ENCODE measurements at places on chromosomes 5 and 9.

GRCh38 chr5:155626592-155626991 is 613.0 kb downstream of the KIF4B start:
- no peak for DNase-seq

GRCh38 chr5:81249240-81249639 is 16.1 kb downstream of the CKMT2 start:
- no peak for DNase-seq

GRCh38 chr9:131582056-131582455 is 36.7 kb downstream of the PRRT1B start:
- DNase-seq, result no peak

DNA sequence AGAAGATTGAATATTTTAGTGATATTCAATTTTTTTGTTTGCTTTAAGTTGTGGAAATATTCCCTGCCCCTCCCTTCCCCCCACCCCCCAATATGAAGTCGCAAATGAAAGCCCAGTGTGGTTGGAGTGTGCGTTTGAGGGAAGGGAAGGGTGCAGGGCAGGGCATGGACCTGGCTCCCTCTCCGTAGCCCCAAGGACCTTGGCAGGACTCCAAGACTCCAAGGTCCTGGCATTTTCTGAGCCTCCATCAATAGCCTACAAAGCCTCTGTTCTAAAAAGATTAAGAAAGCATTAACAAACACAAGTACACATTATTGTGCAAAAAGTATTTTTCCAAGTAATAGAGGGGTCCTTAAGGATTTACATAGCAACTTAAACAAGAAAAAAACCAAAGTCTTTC is 38.8 kb upstream of the PTPN3 start:
- DNase-seq, result no peak

- no peak for DNase-seq
These were observed 295.0 kb downstream of the PDE4D start for GRCh38 chr5:59598547-59598874.

DNA sequence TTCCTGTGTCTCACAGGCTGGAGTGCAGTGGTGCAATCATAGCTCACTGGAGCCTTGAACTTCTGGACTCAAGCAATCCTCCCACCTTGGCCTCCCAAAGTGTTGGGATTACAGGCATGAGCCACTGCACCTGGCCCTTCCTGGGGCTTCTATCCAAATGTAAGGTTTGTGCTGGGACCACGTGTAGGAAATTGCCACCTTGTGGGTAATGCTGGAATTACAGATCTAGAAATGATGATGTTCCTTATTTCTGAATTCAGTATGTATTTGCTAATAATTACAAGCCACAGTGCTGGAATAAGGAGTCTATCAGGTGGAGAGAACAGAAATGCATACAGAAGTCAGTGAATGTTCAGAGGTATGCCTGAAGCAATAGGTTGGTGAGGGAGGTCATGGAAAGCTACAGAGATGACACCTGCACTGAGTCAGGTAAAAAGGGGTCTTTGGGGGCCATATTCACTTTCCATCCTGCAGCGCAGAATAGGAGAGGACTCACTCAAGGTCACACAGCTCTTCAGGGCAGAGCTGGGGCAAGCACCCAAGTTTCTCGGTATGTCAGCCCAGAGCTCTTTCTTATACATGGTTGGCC is 8.8 kb upstream of the IGFBPL1 start:
- no peak for DNase-seq

- no peak for DNase-seq
These were observed 3.7 kb downstream of the CLTA start for GRCh38 chr9:36194326-36195000.

GRCh38 chr5:41414598-41414997 is 95.8 kb downstream of the PLCXD3 start:
- no peak for DNase-seq

- no peak for DNase-seq
These were observed 551.0 kb downstream of the KIF4B start for GRCh38 chr5:155564541-155564940.

- peak; percentile 67 for DNase-seq
These were observed 716 bp downstream of the PROB1 start for GRCh38 chr5:139394123-139394653.

- DNase-seq, result no peak
These were observed 245.4 kb upstream of the ANKH start for GRCh38 chr5:15116996-15117395.

- DNase-seq, result no peak
These were observed 1154.7 kb downstream of the DTWD2 start for GRCh38 chr5:117833691-117834090.

GRCh38 chr5:55343609-55344008 is 35.8 kb downstream of the MTREX start:
- no peak for DNase-seq

DNA sequence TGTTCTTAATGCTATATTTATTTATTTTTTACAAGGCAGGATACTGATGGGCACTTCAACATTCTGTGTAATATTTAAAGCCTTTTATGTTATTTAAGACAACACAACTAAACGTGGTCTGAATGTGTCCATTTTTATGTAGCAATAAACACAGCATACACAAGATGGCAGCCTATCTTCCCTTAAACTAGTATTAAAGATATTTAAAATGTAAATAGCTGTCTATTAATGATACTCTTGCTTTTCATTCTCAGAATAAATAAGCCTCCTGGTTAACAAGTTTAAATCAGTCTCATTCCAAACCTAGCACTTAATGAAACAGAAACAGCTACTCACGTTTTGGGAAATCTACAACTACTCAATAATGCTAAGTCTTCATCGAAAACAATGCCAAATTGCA is 315.7 kb downstream of the MCTP1 start:
- DNase-seq, result no peak

DNA sequence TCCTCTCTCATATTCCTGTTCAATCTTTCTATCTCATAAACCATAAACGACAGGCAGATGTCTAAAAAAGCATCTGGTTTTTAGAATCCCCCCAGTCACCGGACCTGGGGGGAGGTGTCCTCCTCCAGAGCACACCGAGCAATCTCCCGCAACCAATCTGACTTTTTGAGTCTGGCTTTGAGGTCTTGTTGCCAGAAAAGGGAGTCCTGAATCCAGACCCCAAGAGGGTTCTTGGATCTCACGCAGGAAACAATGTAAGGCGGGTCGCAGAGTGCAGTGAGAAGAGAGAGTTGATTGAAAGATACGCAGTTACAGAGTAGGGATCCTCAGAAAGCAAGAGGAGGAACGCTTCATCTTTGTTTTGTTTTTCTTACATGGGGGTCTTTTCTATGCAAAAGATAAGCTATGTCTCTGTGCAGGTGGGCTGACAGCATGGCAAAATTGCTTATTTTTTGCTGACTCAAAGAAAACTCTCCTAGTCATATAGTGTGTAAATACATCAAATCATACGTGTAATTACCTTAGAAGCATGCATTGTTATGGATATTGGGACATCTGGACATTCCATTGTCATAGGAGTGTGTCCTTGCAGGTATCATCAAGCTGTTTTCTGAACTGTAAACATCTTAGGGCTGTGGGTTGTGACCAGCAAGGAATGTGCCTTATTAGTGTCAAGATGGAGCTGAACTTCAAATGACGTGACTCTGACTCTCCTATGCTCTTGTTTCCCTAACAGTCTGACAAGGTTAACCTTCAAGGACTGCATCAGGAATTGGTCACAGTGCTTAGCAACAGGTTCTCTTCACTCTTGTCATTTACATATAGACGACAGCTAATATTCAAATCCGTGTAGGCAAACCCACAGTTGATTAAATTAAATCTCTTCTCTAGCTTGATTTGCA is 159.3 kb upstream of the DAPK1 start:
- DNase-seq, result no peak

DNA sequence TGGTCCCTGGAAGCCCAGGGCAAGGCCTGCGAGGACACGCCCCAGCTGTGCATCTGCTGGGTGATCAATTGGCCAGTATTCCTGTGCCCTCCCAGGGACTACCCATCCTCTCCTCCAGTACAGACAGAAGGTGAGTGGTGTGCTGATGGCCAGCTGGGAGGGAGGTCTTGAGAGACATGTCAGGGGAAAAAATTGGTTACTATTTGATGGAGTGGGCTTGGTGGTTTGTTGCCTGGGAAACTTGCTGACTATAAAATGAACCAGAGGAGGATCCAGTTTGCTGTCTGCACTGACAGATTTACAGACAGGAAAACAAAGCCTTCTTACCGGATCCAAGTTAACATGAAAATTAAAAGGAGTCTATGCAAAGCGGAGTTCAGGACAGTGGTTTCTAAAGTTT is 40.3 kb downstream of the MAP1B start:
- DNase-seq, result no peak

DNA sequence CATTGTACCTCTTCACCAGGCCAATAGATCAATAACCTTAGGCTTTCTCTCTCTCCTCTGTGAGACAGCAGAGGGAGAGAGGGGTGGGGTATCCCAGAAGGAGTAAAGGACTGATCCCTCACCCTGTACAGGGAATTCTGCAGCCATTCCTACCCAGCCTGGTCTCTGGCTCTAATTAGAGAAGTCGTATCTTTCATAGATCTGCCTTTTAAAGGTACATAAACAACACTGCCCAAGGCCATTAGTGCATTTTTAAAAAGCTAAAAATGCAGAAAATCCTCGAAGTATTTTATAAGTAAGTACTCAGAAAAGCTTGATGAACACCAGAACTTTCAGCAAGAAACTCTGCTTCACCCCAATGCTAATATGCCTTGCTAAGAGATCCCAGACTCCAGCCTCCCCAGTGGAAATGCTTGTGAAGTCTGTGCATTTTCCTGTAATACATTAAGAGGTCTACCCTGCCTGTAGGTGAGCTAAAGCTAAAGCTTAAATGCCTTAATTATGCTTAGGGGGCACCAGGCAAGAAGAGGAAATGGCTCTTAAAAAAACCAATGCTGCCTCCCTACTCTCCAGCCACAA is 200.0 kb upstream of the ANKRD55 start:
- DNase-seq, result no peak

DNA sequence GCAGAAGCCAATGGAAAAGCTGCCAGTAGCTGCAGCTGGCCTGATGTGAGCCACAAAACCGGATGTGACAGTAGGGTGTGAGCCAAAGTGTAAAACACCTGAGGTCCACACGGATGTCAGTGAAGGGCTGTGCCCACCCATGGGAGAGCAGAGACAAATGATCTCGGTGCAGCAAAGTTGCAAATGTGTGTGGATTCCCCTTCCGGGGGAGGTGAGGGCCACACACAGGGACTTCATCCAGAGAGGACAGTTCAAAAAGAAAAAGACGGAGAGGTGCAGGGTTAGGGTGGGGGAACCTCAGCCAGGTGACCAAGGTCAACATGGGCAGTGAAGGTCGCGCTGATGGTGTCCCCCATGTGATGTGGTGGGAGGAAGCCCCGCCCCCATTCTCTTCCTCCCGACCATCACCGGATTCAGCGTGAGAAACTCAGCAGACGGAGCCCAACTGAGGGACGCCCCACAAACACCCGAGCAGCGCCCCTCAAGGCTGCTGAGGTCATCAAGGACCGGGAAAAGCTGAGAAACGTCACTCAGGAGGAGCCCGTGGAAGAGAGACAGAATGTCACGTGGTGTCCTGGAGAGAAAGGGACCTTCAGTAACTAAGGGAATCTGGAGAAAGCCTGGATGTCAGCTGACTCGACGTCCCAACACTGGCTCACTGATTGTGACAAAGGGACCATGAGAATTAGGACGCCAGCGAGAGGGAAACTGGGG is 11.4 kb upstream of the PTGDS start:
- no peak for DNase-seq

- no peak for DNase-seq
These were observed 39.2 kb downstream of the NUP188 start for GRCh38 chr9:128986671-128987070.

GRCh38 chr5:141514330-141515133 is 25.7 kb downstream of the PCDHGC5 start:
- no peak for DNase-seq

DNA sequence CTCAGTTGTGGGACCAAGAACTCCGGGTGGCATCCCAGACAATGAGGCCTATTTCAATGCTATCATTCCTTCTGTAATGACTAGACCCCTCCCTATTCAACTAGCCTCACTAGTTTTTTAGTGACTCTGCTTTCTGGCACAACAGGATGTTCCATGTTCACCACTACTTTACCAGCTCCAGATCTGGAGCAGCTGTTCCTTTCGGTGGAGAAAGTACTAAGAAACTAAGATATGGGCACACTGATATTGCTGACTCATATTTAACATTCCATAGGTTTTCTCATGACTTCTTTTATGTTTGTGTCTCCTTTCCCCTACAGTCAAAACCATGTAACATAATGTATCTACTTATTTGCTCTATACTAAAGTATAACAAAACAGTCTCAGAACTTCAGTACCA is 24.1 kb downstream of the IL33 start:
- no peak for DNase-seq

- no peak for DNase-seq
These were observed 667 bp downstream of the FBXO10 start for GRCh38 chr9:37575511-37575914.

DNA sequence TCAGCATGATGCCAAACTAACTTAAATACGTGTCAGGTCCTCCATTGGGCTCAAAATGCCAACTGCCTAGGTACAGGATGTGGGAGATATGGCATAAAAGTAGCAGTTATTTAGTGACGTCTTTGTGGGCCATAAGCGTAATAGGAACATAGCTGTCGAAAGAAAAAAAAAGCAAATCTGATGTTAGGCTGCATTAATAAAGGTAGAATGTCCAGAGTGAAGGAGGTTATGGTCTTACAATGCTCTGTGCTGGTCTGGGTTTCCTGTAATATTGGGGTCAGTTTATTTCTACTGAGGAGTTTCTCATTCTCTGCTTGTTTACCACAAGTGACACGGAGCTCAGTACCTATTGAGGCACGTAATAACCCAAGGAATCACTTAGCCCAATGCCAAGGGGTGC is 33.4 kb upstream of the SYNPO start:
- no peak for DNase-seq

GRCh38 chr9:7174301-7174700 is 416.5 kb downstream of the KDM4C start:
- DNase-seq, result no peak

GRCh38 chr9:122125509-122126330 is 32.6 kb upstream of the TTLL11 start:
- no peak for DNase-seq

DNA sequence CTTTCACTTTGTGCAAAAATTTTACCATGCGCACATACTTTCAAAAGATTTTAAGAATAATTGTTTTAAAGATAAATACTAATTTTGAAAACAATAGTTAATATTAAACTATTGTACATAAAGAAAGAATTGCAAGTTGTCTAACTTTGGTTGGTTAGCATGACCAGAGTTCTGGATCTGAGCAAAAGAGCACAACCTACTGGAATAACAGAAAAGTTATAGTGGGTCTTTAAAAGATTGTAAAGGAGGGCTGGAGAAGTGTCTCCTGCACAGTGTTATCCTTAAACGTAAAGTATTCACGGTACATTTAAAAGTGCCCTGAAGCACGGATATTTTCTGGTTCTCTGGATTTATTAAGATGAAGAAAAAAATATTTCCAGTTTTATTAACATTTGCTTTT is 70.6 kb downstream of the GLIS3 start:
- DNase-seq, result no peak

DNA sequence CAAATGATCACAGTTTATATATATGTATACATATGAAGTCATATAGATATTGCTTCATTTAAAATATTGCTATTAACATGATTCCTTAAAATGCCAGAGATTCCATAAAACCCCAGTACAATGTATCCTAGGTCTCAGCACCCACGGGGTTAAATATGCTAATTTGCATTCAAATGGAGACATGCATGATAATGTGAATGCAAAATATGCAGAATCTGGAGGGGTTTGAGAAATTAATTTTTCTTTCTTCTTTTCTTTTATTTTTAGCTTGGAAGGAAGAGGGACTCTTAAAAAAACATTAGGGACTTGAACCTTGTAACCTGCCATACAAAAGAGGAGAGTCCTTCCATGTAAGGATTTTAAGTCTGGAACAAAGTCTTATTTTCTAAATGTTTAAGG is 211.9 kb downstream of the MEF2C start:
- no peak for DNase-seq

- no peak for DNase-seq
These were observed 27.2 kb downstream of the AK3 start for GRCh38 chr9:4713849-4714248.
